ENCODE measurements at places on chromosomes 16 and 17.

DNA sequence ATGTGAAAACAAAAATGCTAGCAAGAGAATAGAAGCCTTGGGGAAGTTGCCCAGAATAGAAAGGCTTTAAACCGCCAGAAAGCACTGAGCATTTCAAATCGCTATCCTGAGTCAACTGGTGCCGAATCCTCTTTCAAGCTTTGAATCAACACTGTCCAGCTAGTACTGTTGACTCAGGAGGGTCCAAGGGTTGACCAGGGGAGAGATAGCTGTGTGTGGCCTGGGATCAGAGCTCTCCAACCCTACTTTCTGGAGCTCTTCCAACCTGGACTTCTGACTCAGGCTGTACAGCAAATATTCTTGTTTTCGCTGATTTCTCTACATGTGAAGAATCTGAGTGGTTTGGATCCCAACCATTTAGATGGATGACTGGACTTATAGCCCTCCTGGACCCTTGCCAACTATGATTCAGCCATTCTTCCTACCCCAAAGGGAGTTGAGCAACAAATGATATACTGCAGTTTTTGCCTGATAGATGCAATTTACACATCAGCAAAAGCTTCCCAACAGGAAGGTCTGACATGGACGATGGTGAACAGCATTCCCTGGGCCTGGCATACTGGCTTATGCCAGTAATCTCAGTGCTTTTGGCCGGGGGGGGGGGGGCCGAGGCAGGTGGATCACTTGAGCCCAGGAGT lies 154.0 kb upstream of the SDK2 start:
- no peak for DNase-seq

- peak; percentile 78 for DNase-seq
Observed at GRCh38 chr17:2786176-2786881, 9.9 kb upstream of the RAP1GAP2 start.

GRCh38 chr17:4501295-4501949 lies 2.7 kb downstream of the SPNS2 start:
- DNase-seq = no peak

GRCh38 chr16:14120335-14120734 lies 49.2 kb downstream of the MRTFB start:
- DNase-seq = no peak

DNA sequence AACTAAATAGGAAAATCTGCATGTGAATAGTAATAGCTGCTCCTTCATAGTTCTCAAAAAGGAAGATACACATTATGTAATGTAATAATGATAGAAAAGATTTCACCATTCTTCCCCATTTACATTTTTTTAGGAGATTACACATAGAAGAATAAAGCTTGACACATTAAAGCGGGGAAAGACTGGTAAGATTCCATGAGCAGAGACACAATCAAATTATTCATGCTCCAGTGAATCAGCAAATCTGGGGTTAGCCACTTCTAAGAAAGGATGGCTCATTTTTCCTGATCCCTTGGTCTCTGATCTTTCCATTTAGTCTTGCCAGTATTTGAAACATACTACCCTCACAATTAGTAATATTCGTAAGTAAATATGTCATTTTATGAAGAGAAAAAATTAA lies 81.9 kb downstream of the CA4 start:
- no peak for DNase-seq

DNA sequence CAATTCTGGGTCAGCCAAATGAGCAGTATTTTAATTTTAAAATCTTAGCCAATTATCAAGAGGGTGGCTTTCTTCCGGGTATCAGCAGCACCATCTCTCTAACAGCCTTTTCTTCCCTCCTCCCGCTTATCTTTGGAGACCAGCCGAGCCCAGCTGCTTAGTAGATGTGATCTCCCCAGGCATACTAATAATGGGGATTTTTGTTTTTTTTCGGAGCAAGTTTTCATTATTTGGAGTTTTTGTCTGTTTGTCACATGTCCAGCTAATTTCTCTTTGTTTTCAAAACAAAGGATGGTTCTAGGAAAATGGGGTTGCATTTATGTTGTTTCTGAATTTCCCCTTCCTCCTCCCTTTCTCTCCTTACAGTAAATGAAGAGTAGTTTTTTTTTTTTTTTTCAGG lies 170.5 kb upstream of the MPHOSPH6 start:
- DNase-seq = no peak

- no peak for DNase-seq
Observed at GRCh38 chr16:8943966-8944759, 19.5 kb downstream of the USP7 start.

DNA sequence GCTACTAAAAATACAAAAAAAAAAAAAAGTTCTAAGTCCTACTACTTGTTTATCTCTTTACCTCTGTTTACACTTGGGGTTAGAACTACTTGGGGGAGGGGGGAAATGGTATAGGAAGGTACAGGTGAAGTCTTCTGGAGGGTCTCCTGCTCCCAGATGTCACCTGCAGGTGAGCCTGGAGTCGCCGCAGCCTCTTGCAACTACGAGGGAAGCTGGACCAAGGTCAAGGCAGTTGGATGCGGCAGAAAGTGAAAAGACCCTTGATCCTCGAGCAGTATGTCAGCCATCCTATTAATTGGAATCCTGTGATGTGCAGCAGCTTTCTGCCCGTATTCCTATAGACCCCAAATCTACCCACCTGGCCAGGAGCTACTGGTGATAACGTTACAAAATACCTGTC lies 33.0 kb downstream of the HAPSTR1 start:
- DNase-seq = no peak

DNA sequence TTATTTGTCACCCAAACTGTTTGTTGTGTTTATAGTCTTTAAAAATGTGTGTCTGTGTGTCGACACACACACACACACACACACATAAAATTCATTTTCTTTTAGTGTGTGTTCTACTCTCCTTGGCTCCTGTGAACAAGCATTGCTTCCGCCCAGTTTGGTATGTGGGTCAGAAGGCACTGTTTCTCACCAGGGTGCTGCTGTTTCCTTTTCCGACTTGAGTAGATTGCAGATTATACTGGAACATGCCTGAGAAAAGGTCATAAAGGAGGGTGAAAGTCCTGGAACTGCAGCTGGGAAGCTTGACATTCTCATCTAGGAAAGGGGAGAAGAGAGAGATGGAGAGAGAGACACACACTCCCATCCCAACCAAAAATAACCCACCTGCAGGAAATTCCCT lies 330.3 kb downstream of the BCAS3 start:
- no peak for DNase-seq

DNA sequence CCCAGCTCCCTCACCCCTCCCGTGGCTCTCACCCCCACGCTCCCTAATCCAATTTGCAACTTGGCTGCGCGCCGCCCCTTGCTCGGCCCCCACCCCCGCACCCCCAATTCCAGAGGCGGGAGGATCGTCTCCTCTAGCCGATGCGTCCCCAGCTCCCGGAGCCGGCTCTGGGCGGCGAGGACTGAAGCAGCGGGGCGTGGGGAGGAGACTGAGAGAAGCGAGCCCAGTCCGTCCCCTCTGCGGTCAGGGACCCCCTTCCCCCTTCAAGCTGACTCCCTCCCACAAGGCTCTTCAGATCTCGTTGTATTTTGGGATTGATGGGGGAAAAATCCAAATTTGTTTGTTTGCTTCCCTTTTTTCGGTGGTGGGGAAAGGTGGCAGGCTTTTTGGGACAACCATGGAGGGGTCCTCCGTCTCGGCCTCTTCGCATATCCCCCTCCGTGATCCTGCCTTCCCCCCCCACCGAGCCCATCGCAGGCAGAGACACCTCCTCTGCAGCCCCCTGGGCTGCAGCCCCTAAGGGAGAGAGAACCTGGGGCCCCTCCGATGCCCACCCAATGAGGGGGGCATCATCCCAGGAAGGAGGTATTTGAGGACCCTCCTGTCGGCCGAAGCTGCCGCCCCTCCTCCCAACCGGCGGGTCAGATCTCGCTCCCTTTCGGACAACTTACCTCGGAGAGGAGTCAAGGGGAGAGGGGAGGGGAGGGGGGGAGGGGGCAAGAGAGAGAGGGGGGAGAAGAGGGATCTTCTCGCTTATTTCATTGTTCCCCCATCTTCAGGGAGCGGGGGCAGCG lies 466 bp downstream of the NEUROD2 start:
- DNase-seq = no peak

DNA sequence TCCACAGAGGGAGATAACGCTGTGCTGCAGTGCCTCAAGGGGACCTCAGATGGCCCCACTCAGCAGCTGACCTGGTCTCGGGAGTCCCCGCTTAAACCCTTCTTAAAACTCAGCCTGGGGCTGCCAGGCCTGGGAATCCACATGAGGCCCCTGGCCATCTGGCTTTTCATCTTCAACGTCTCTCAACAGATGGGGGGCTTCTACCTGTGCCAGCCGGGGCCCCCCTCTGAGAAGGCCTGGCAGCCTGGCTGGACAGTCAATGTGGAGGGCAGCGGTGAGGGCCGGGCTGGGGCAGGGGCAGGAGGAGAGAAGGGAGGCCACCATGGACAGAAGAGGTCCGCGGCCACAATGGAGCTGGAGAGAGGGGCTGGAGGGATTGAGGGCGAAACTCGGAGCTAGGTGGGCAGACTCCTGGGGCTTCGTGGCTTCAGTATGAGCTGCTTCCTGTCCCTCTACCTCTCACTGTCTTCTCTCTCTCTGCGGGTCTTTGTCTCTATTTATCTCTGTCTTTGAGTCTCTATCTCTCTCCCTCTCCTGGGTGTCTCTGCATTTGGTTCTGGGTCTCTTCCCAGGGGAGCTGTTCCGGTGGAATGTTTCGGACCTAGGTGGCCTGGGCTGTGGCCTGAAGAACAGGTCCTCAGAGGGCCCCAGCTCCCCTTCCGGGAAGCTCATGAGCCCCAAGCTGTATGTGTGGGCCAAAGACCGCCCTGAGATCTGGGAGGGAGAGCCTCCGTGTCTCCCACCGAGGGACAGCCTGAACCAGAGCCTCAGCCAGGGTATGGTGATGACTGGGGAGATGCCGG lies 769 bp downstream of the CD19 start:
- DNase-seq = no peak

GRCh38 chr17:34306466-34306865 lies 12.8 kb upstream of the CCL8 start:
- no peak for DNase-seq

DNA sequence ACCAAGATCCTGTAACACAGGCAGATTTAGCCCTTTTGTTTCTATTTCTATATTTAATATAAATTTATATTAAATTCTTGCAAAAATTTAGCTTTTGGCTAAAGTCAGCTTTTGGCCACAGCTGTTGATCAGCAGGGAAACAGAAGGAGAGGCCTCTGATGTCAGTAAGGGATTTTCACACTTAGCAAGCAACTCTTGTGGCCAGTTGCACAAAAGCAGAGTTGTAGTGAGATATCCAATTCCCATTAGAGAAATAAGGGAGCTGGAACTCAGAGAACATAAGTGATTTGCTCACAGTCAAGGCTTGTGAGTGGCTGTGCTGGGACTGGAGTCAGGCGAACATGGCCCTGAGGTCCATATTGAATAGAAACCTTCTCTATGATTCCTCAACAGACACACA lies 16.7 kb upstream of the HEATR6 start:
- DNase-seq = no peak

- no peak for DNase-seq
Observed at GRCh38 chr17:38657824-38658740, 16.7 kb downstream of the EPOP start.

DNA sequence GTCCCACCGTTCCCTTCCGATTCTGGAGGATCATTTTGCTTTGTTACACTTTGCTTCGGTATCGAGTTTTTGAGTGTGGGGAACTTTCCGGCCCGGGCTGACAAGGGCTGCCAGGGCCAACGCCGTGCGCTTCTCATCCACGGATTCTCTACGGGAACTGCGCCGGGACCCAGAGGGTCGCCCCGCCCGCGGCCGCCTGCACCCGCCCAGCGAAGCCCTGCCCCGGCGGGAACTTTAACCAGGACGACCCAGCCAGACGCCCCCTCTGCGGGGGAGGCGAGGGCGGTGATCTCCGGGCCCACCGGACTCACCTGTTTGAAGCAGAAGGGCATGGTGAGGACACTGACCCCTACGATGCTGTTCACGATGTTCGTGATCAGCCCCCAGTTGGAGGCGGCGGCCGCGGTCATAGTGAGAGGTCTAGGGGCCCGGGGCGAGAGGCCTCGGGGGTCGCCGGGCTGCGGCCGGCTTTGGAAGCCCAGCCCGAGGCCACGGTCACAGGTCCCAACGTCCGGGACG lies 536 bp downstream of the SLC38A10 start:
- no peak for DNase-seq

GRCh38 chr17:42429726-42430447 lies 6.8 kb upstream of the CAVIN1 start:
- no peak for DNase-seq

GRCh38 chr17:45676695-45677094 lies 107.4 kb upstream of the CRHR1 start:
- no peak for DNase-seq

GRCh38 chr16:75267631-75268264 lies 16.3 kb upstream of the BCAR1 start:
- DNase-seq = no peak

GRCh38 chr17:75869282-75870141 lies 8.9 kb downstream of the TRIM47 start:
- DNase-seq = no peak

GRCh38 chr16:590815-591200 lies 942 bp downstream of the RAB40C start:
- DNase-seq = no peak

DNA sequence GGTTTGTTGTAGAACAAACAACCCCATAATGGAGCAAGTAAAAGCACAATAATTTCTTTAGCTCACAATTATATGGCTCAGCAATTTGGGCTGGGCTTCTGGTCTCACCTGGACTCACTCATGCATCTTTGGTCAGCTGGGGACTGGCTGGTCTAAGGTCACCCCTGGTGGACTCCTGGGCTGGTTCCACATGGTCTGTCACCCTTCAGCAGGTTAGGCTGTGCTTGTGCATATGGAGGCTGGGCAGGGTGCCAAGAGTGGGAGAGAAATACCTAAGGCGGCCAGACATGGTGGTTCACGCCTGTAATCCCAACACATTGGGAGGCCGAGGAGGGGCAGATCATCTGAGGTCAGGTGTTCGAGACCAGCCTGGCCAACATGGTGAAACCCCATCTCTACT lies 27.0 kb upstream of the SMURF2 start:
- DNase-seq = no peak

DNA sequence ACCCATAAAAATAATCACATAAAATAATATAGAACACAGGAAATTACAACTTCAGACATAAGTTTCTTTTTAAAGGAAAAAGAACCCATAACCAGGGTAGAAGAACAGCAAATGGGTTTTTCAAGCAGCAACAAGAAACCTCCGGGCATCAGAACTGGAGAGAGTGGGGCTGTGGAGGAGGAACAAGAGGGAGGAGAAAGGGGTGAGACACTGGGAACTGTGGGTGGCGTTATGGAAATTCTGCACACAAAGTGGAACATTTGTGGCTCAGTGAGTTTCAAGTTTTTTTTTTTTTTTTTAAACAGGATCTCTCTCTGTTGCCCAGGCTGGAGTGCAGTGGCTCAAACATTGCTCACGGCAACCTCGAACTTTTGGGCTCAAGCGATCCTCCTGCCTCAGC lies 22.6 kb downstream of the EMP2 start:
- DNase-seq = no peak
